ENCODE measurements at places on chromosomes 12 and 14.

GRCh38 chr14:57933349-57933748, 67.5 kb upstream of the SLC35F4 start:
- no peak for DNase-seq

DNA sequence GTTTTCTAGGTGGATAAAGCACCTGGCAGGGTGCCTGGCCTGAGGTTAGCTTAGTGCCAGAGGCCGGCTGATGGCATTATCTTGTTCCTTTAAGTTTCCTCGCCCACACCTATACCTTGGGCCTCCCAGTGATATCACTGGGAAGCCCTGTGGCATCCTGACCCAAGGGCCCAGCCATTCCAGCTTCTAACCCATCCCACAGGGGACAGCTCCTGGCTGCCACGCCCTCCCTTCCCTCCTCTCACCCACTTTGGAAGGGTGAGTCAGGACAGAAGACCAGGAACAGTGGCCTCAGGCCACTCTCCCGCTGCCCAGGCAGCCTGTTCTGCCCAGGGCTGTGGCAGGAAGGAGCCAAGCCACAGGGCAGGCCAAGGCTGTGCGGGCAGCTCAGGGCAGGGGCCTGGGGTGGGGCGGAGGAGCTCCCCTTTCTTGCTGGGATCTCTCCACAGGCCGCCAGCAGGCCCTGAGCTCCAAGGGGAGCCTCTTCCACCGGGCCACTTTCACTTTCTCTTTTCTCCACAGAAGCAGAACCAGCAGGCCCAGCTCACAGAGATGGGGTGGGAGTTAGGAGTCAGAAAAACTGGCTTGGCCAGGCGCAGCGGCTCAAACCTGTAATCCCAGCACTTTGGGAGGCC, 75.1 kb downstream of the IRF2BPL start:
- peak; percentile 85 for DNase-seq

DNA sequence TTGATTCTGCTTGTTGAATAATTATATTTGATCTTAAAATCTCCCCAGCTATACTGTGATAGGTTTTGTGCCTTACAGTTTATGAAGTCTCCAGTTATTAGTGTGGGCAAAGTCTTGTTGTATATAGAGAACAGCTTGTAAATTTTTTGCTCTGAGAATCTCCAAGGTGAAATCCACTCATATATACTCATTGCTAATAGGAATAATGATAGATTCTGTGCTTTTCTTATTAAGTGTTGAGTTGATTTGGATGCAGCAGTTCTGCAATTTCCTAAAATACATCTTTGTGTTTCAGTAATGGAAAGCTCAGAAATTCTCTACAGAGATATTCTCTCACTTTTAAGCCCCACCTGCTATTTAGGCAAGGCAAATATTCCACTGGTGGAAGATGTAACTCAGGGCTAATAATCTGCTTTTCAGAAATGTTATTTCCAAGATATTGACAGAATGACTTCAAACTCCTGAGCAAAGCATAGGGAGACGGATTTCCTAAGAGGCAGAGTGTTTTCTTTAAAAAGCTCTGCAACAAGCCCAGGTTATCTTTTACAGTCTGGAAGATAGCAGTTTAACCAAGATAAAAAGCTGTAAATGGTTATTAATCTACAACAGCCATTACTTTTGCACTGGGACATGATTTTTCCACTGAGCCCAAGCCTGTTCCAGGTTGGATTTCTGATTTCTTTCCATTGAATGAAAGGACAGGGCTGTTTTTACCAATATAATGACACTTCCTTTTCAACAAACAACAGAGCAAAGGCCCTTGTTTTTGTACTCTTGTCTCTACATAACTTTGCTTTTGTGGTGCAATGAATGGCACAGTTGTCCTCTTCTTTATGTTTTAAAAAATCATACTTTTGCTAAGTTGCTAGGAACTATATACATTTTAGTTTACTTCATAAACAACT, 239.9 kb upstream of the ATP2B1 start:
- no peak for DNase-seq

- peak; percentile 95 for DNase-seq
These were observed 11.9 kb downstream of the CFAP54 start for GRCh38 chr12:96501133-96501761.

- peak; percentile 42 for DNase-seq
These were observed 83.2 kb upstream of the SLC38A2 start for GRCh38 chr12:46455648-46456352.

GRCh38 chr12:82832096-82832495, 145.4 kb downstream of the TMTC2 start:
- no peak for DNase-seq

DNA sequence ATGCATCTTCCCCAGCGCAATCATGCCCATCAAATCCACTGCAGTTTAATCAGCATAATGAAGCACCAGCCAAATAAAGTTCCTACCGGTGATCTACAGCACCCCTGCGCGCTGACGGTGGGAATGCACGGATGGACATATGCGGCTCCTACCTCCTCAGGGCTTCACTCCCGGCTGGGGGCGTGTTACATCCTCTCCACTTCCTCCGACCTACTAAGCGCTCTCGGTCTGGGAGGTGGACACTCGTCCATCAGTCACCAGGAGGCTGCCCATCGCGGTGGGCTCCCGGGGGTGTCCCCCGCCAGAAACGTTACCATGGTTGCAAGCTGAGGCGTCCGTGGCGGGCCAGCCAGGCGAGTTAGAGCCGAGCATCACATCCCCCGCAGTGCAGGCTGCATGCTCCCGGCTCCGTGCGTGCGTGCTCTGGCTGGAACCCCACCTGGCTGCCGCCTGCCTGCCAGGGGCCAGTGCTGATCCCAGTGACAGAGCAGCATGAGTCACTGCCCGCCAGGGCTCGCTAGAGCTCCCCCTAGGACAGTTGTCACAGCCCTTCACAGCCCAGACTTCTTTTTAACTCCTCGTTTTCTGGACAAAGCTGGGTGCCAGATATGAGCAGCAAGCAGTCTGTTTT, 73.0 kb downstream of the CIT start:
- DNase-seq, result peak; percentile 64

DNA sequence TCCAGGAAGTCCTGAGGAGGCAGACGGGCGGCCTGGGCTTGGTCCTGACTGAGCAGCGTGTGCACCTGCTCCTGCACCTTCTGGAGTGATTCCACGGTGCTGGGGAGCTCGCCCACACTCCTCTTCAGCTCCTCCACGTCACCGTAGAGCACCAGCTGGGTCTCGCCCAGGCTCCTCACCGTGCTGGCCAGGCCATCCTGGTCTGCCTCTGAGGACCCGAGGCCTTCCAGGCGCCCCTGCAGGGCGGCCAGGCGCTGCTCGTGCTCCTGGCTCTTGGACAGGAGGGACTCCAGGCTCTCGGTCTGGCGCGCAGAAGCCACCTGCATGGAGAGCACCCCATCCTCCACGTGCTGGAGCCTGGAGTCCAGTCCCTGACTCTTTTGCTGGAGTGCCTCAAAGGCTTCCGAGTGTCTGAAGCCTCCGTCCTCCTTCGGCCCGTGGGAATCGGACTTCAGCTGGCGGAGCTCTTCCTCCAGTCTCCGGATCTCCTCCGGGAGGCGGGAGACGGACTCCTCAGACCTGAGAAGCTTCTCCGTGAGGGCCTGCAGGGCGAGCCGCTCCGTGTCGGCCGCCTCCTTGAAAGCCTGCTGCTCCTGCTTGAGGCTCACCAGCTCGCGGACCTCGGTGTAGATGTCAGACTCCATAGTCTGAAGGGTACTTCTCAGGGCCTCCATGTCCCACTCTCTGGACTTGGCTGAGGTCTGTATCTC, 8.4 kb downstream of the CKAP4 start:
- no peak for DNase-seq

GRCh38 chr14:102948698-102949061, 26.2 kb downstream of the AMN start:
- no peak for DNase-seq

DNA sequence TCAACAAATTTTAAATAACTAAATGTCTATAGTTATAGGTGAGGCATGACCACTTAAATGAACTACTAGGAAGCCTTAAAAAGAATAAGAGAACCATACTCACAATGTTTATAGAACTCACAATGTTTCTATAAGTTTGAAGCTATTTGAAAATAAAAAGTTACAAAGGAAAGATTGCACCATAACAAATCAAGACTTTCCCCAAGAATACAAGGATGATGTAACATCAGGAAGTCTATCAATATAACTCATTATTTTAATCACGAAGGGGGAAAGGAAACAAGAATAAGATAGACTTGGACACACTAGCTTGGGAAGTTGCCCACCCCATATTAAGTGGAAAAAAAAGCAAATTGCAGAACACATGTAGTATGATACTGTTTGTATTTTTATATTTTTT, 26.9 kb downstream of the TMEM233 start:
- DNase-seq, result no peak

DNA sequence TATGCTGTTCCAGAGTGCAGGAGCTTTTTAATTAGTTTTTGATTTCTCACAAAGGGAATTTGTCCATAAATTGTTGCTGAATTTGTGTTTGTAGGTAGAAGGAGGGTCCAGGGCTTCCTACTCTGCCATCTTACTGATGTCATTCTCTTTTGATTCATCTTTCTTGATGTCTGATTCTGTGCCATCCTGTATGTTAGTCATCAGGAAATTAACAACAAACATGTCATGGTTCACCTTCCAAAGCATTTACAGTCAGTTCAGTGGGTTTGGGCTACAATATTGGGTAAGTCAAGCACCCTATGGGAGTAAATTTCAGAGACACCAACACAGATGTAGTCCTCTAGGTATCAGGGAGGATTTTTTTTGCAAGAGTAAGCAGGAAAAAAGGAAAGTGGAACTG, 135.2 kb upstream of the SLC38A2 start:
- no peak for DNase-seq

DNA sequence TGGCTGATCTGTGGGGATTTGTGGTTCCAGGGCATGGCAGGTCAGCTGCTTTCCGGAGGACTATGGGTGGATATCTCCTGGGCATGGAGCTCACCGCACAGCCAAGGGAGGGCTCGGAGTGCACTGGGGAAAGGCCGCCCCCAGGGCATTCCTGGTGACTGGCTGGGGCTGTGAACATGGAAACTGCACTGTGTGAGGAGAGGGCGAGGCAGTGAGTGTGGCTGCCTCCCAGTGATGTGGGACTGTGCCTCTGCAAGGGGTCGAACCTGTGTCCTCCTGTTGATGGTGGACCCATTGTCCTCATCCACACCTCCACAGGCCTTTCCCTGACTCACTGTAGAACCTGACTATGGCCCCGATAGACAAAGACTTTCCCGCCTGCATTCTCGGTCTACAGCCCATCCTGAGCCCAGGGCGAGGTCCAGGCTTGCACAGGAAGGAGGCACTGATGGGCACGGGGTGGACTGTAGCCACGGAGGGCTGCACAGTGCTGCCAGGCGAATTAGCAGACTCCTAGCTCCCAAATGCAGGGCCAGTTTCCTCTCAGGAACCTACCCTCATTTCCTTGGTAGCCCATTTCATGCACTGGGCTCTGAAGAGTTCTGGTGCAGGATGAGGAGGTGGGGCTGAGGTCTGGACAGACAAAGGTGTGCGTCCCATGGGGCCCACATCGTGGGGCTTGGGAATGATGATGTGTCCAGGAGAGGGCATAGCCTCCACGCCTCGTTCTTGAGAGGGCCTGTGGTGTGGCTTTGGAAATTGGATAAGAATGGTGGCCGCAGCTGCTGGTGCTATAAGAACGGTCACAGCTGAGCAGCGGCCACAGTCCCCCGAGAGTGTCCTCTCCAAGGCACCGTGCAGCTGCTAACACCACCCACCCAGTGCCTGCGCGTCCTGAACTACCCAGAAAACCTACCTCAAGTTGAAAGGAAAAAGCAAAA, 415.1 kb downstream of the TMEM121 start:
- DNase-seq, result no peak

DNA sequence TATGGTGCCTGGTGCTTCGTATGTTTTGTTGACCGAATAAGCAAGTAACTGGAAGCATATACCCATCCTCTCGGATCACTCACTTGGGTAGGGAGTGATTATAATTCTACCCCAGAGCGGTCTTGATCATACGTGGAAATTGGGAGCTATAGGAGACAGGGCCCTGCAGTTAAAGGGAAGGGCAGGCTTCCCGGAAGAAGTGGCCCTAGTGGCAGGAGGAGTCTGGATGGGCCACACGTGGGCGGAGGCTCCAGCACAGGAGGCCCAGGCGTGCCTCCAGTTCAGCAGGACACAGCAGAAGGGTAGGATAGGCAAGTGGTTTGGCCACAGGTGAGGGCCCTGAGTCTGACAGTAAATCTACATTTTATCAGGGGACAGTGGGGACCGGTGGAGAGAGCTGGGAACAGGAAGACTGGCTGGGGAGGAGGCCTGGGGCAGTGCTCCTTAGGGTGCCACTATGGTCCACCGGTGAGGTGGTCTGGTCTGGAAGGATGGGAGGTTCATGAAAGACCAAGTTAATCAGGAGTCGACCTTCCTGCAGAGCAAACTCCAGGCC, 23.5 kb upstream of the YY1 start:
- DNase-seq, result no peak

- DNase-seq, result peak; percentile 68
These were observed at the start of gene RAP1B for GRCh38 chr12:68610370-68611093. TSS of gene RAP1B (plus strand) at chr12:68610899. CDS start at chr12:68648725, 37,826 bp downstream.

- DNase-seq, result no peak
These were observed 20.7 kb downstream of the PELI2 start for GRCh38 chr14:56138928-56139327.

- peak; percentile 11 for DNase-seq
These were observed 268.6 kb downstream of the BTG1 start for GRCh38 chr12:91877022-91877421.

DNA sequence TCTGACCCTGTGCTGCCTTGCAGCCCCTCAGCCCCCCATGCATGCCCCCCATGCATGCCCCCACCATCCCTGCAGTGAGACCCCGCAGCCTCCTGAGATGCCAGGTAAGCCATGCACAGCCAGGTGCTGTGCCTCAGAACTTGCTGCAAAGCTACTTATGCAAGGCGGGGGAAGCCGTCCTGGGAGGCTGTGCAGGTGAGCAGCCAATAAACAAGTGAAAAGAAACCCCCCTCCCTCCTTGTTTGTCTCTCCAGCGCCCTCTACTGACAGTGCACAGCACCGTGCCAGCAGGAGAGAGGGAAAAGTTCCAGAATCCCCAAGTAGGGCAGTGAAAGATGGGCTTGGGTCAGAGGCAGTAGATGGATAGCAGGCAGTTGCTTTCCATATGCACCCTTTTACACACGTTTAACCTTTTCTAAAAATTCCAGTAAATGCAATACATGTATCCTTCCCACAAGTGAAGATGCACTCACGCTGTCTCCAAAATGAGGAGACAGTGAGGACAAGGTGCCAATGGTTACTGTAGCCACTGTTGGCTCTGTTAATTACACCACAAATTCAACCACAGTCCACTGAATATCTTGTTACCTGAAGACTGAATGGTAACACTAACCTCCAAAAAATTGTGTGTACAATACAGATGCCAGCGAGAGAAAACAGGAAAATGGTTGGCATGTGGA, 18.0 kb downstream of the TNFAIP2 start:
- DNase-seq, result no peak

- DNase-seq, result no peak
These were observed 212.6 kb upstream of the SLC16A7 start for GRCh38 chr12:59383079-59383822.

DNA sequence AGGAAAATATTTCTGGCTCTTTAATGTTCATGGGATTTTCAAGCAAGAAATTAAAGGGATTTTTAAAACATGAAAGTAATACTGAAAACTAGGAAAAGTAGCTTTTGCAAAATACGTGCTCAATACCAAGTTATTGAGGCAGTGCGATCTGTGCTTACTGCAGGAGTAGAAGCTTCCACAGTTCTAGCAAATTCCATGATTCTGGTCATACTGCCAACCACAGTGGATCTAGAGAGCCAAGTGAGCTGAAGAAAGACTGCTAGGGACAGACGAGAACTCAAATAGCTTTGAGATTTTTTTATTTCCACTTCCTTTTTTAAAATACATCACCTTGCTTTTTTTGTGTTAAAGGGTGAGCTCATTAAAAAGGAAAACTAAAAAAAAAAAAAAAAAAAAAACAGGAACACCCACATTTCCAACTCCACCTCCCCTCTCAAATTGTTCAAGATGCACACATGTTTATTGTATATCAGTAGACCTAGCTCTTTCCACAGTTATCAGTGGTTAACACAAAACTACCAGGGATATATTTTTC, 26.2 kb downstream of the EGLN3 start:
- no peak for DNase-seq

Measured in A172 (cell line).